ENCODE measurements at places on chromosomes 13 and 19.

DNA sequence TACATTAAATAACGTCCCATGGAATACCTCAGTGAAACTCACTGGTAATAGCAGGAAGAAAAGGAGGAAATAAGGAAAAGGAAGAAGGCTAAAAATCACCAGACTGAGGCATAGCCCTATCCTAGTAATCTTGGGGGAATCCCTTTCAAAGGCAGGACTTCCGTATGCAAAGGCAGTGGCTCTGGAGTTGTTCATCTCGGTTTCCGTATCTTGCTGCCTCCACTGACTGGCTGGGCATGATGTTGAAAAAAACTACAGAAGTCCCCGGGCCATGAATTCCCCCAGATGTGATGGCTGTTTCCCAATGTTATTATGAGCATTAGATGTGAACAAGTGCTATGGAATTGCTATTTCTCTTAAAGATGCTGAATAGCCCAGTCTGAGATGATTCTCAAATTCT, 5.5 kb downstream of the FPR2 start:
- DNase-seq, result no peak

GRCh38 chr13:97945792-97946419, 7.6 kb upstream of the IPO5 start:
- DNase-seq, result no peak

- no peak for DNase-seq
Measured at GRCh38 chr19:13865571-13866462, 11.1 kb upstream of the NANOS3 start.

- no peak for DNase-seq
Measured at GRCh38 chr19:17762505-17763229, 11.4 kb downstream of the FCHO1 start.

GRCh38 chr19:29372091-29372415, 153.7 kb upstream of the VSTM2B start:
- DNase-seq, result no peak

- DNase-seq, result no peak
Measured at GRCh38 chr13:44989941-44990340, 603 bp downstream of the GPALPP1 start.

- peak; percentile 89 for DNase-seq
Measured at GRCh38 chr13:114226699-114227323, 7.9 kb upstream of the CDC16 start.

DNA sequence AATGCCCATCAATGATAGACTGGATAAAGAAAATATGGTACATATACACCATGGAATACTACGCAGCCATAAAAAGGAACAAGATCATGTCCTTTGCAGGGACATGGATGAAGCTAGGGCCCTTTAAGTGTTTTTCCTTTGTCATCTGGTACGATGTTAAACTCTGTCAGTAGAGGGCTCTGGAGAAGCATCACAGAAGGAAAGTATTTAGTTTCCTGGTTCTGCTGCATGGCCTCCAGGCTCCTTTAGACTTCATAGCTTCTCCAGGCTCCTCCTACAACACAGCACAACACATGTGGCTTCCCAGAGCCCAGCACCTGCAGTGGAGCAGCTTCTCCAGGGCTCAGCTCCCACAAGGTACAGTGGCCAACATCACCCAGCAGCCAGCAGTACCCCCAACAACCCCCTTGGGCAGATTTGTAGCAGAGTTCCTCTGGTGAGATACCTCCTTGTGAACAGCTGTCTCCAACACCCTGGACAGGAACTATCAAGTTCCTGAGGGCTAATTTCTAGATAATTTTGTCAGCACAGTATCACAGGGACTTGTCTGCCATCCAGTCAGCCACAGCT, 63.4 kb downstream of the KCTD12 start:
- no peak for DNase-seq

DNA sequence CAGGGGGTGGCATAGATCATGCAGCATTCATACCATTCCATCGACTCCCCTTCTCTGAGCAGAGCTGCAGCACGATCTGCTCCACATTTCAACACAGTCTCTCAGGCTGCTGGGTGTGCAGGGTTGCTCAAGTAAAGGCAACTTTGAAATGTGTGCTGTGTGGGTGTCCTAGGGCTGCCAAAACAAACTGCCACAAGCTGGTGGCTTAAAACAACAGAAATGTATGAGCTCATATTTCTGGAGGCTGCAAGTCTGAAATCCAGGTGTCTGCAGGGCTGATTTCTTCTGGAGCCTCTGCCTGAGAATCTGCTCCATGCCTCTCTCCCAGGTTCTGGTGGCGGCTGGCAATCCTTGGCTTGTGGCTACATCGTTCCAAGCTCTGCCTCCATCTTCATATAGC, 63.7 kb upstream of the WDFY2 start:
- DNase-seq, result no peak

DNA sequence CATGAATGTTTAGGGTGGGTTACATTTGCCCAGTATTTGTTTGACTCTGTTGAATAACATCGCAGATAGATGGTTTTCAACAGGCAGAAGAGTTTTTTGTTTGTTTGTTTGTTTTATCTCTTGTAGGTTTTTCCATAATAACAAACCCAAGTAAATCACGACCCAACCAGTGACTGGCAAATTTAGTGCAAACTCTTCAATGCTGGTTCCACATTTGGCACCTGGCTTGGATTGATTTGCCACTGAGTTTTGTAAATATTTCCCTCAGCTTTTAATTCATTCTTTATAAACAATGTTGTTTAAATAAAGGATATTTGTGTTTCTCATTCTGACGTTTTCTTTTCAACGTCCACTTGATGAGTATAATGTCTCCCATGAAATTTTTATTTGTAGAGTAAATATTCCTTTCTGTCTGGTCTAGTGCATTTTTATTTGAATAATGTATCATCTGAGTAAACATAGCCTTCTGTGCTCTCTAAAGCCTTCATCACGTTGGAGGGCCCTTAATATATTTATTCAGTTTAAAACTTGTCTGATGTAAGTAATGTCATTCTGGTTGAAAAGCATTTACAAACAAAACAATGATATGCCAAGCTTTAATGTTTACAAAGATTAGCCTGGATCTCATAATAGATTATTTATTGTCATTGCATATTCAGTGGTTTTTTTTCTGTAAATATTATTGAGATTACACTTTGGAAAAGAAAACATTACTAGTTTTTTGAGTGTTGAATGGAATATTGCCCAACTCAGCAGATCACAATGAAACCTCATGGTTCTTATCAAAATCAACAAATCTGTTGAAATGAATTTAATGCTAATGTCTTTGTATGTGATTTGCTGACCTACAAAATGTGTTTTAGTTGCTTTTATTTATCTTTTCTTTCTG, 90.4 kb upstream of the PEG3 start:
- DNase-seq, result no peak

GRCh38 chr13:97258801-97259200, 36.7 kb downstream of the MBNL2 start:
- no peak for DNase-seq

DNA sequence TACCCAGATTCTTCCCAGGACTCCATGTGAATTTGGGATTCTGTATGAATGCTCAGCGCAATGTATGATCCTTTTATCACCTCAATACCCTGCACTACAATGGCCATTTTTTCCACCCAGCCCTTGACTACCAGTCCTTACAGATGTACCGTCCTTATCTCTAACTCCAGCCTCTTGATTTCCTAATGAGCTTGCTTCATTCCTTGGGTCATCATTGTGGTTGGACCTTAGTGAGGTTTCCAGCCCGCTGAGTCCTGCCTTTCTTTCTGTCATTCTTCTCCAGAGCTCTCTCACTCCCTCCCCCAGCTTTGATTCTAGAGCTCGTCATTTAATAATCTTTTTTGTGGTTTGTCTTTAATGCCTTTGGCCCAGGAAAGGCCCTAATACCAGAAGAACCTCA, 438.5 kb downstream of the ZNF536 start:
- DNase-seq, result no peak

DNA sequence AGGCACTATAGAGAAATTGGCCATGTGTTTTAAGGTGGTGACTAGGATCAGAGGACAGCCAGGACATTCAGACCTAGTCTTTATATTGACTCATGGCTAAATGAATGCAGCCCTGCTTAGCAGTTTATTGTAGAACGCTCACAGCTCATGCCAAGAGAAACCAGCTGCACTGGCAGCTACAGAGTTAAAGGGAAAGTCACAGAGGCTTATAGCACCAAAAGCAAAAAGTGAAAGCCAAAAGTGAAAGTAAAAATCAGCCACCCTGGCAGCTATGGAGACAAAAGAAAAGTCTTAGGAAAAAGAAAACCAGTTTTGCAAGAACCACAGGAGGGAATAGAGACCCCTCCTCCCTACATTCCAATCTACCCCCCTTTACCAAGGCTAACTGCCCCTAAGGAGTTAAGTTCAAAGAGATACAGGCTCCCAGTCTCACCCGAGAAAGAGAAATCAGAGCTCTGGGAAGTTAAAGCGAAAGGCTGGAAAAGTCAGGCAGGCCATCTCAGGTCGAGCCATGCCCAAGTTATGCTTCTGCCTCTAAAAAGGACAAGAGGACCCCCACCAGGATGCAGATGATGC, 99.0 kb downstream of the ZNF429 start:
- DNase-seq, result peak; percentile 68

DNA sequence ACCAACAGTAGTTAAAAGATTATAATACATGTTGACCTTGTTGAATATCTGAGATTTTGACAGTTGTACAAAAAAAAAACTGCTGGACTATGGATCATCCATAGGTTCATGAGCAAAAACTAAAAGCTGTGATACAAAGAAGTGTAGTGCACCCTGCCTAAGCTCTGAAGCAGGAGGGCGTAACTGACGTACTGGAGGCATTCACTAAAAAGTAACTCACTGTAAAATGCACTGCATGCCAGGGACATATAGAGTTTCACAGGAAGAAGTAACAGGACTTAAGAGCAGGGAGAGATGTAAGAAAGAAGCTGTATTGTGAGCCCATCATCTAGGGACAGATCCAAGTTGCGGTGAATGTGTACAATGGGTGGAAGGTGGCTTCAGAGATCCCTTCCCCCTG, 177.9 kb downstream of the IRS2 start:
- DNase-seq, result no peak

- DNase-seq, result no peak
Measured at GRCh38 chr13:75326173-75327134, 155.5 kb downstream of the TBC1D4 start.

DNA sequence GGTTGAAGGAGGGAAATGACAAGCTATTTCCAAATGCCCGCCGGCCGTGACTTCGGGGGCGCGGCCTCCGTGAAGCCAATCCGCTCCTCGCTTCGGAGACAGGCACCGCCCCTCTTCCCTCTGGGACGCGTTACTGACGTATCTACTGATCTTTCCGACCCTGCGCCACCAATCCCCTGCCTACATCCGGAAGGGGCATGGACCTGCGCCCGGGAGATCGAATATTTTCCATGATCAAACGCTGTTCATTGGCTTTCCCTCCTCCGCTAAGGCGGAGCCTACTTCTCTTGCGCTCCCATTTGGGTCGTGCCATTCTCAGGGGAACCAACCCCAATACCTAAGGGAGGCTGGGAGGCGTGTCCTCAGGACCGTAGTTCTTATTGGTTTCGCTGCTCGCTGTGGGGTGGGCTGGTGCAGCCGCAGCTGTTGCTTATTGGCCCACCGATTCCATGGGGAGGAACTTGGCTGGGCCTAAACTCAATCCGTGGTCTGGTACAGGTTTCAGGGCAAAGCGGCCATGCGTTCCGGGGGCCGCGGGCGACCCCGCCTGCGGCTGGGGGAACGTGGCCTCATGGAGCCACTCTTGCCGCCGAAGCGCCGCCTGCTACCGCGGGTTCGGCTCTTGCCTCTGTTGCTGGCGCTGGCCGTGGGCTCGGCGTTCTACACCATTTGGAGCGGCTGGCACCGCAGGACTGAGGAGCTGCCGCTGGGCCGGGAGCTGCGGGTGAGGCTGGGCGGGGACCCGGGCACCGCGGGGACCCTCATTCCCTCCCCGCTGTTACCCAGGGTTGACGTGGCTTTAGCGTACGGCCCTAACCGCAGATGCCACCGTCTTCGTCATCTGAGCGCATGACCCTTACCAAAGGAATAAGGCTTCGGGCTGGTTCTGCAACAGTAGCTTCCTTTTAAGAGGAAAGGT, at the start of gene QPCTL:
TSS of gene QPCTL (plus strand) at position 480 of the 919 bp plus-strand sequence. CDS start at position 518, 38 bp downstream.
- DNase-seq, result peak; percentile 100

GRCh38 chr19:23440207-23440606, 44.9 kb upstream of the ZNF91 start:
- DNase-seq, result no peak

GRCh38 chr13:66534561-66534960, 695.6 kb downstream of the PCDH9 start:
- no peak for DNase-seq

DNA sequence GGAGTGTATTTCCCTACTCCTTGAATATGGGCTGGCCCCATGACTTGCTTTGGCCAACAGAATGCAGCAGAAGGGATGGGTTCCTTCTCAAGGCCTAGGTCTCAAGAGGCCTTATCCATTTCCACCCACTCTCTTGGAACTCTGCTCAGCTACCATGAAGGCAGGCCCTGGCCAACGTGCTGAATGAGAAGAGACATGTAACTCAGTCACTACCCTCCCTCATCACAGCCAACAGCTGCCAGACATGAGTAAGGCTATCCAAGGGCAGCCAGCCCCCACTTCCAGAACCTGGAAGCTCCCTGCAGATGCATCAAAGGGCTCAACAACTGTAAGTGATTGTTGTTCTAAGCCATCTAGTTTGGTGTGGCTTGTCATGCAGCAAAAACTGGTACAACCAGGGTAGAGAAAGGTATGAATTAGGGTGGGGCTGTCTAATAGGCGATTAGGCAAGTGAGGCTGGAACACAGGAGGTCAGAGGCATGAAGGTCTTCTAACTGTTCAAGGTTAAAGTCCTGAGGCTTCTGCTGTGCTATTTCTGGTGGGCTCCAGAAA, 1.4 kb upstream of the RASL11A start:
- no peak for DNase-seq

- DNase-seq, result no peak
Measured at GRCh38 chr19:7789447-7789846, 26.4 kb downstream of the CLEC4M start.

DNA sequence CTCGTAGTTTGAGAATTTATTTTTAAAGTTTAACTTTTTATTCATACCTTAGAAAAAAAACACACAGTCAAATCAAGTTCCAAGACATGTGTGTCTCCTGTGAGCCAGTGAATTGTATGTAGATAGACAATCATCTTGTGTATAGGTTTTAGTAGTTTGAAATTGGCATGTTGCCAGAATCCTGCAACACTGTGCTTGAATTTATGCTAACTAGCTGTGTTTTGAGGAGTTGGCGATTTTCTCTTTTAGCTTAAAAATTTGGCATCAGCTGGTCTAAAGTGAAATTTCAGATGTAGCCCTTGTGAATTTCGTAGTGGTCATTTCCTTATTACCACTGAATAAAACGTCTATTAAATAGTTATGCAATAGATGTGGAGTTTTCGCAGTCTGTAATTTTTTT, 213.2 kb downstream of the ATP8A2 start:
- no peak for DNase-seq

Data from DMS79 (cell line).